ENCODE measurements at places on chromosomes 13 and 19. TPM values are rescaled to one million over a fixed set of nuclear protein-coding genes. Genes with fewer than 3 reads are reported as not detected.

DNA sequence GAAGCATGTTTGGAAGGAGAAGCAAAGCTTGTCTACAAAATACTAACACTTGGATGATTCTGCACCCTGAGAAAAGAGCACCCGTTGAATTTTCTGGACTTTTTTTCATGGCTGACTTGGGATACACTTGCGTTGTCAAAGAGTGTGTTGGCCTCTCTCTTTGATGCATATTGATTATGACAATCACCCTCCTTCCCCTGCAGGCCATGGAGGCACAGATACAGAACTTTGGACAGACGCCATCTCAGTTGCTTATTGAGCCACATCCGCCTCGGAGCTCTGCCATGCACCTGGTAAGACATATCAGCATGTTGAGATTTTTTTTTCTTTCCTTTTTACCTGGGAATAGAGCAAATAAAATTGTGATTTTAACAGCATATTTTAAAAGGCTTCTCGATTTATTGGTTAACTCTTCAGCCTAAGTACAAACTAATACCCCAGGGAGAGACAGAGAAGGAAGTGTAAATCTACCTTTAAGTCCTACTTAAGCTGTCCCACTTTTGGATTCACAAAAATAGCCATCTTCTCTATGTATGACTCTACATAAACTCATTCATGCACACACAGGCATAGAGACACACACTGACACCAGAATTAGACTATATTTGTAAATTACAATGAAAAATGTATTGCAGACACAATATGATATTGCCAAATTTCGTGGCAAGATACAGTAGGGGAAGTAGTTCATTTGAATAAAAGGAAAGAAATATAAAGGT lies 169.7 kb upstream of the MAB21L1 start:
- H3K36me3 ChIP-seq = peaks cover 1% of the 10 kb centered on the region
- no peak overlapping the region for H3K27ac ChIP-seq
- H3K27me3 ChIP-seq = no peaks in the 10 kb centered on the region
- no peaks in the 10 kb centered on the region for H3K4me1 ChIP-seq
- H3K4me3 ChIP-seq = no peak overlapping the region

- H3K36me3 ChIP-seq = no peaks in the 10 kb centered on the region
- no peak overlapping the region for H3K27ac ChIP-seq
Observed at GRCh38 chr19:48681127-48681470, 8.3 kb upstream of the NTN5 start.

- peaks cover 9% of the 10 kb centered on the region for H3K36me3 ChIP-seq
- no peaks in the 10 kb centered on the region for H3K27me3 ChIP-seq
- no peak for DNase-seq
- H3K27ac ChIP-seq = no peak overlapping the region
- H3K4me3 ChIP-seq = no peak overlapping the region
Observed at GRCh38 chr13:26370553-26370952, 116.6 kb downstream of the CDK8 start.

DNA sequence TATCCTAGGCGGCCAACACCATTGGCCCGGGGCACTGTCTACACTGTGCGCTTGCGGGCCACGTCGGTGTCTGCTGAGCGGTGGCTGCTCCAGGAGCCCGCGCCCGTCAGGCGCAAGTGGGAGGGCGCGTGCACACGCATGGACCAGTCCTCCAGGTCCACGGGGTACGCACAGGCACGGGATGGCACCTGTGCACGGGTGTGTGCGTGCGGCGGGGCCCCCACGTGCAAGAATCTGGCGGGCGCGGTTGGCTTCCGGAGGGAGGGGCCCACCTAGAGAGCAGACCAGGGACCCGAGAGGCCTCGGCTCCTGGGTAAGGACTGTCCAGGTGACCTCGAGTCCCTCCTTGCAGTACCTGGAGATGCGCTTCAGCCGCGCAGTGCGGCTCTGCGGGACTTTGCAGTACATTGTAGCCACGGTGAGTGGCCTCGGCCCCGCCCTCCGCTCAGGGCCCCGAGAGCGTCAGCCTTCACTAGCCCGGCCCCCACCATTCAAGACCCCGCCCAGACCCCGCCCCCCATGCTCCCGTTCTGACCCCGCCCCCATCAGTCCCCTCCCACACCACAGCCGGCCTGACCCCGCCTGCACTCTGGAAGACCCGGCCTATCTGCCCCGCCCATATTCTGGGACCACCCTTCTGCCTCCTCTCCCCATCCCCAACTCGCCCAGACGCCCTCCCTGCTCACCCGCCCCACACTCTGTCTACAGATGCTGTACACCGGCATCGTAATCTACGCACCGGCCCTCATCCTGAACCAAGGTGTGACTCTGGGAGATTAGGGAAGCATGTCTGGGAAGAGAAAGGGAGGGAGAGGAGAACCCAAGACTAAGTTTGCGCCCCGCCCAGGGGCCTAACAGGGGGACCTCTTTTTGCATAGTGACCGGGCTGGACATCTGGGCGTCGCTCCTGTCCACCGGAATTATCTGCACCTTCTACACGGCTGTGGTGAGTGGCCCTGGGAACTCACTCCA lies 2.3 kb downstream of the SLC5A5 start:
- H3K27ac ChIP-seq = no peak overlapping the region
- no peaks in the 10 kb centered on the region for H3K36me3 ChIP-seq
- peak; percentile 77 for DNase-seq
- H3K4me3 ChIP-seq = peak overlapping the region; percentile 81
- H3K27me3 ChIP-seq = no peaks in the 10 kb centered on the region

DNA sequence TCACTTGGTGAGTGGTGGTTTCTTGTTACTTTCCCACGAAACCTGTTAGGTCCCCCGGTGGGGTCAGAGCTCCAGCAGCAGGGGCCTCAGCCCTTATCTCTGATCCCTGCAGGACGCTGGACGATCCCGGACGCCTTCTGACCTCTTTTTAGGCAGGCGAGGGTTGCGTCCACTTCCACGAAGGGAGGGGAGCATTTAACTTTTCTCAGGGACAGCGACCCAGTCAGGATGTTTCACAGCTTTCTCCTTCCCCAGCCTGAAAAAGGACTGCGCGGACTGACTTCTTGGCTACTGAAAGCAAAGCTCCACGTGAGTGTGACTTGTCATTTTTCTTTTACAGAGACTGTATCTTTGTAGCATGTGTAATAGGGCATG lies 692 bp downstream of the ZNF234 start:
- peak overlapping the region; percentile 92 for H3K4me3 ChIP-seq
- H3K36me3 ChIP-seq = peaks cover 30% of the 10 kb centered on the region
- peaks cover 16% of the 10 kb centered on the region for H3K4me1 ChIP-seq
- H3K27ac ChIP-seq = peak overlapping the region; percentile 85
- no peaks in the 10 kb centered on the region for H3K27me3 ChIP-seq

Gene THSD8
- 41.4 TPM for total RNA-seq

All from activated naive CD4-positive, alpha-beta T cell treated with anti-CD3 and anti-CD28 coated beads for 36 hours (primary cell).